ENCODE measurements at places on chromosomes 4 and X.

GRCh38 chr4:52984462-52984881, 122.4 kb downstream of the RASL11B start:
- no peak for DNase-seq

GRCh38 chrX:50680990-50681389, 133.0 kb downstream of the SHROOM4 start:
- peak; percentile 24 for DNase-seq

DNA sequence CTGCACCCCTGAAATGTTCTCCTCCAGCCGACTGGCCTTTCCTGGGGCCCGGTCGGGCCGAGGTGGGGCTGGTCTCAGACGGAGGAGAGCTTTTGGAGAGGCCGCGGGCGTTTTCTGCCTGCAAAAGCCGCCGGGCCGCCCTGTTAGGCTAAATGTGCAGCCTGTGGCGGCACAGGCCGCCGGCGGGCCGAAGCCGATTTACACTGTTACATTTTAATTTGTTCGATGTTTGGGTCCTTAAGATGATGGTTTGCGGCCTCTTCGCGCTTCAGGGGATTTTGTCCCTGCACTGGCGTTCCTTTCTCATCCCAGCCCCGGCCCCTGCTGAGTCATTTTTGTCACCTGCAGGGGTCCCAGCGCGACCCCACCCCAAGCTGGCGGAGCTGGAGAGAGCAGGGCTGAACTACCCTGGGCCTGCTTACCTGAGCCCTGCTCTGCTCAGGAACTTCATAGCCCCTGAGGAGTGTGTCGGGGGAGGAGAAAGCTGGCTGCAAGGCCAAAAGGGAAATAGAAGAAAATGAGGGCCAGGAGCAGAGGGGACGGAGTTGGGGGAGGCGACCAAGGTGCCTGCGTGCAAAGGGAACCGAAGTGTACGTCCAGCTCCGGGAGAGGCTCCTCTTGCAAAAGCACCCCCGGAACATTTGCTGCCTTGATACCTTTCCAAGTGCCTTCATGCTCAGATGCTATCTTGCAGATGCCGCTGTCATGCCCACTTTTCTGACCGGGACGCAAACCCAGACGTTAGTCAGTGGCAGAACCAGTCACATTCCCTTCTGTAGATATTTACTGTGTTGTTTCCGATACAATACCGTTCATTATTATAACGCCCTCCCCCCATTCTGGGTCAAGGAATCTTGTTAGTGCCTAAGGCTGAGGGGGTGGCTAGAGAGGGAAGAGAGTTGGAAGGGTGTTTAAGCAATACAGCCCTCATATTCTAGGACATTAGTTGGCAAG, 977 bp upstream of the RBBP7 start:
- DNase-seq, result peak; percentile 83

DNA sequence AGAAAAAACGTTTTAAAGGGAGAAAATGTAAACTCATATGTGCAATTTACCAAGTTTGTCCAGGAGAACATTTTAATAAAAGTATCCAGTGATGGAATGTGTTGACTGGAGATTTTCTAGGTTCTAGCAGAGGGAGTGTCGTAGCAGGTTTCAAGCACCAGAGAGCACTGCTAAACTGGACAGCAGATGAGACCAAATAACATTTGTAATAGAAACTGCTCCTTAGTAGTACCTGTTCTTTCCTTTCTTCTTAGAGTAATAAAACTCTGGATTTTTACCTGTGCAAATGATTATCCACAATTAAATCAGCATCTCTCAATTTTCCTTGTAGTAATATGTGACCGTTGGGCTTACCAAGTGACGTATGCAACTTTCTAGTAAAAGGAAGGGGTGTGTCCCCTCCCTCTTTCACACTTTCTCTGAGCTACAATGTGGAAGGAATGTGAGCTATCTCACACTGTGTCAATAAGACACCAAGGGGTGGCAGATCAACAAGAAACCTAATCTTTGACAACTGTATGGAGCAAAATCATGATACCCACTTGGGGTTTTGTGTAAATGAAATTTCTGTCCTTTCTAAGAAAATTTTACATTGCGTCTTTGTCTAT, 9.5 kb downstream of the HPGDS start:
- DNase-seq, result no peak

GRCh38 chrX:47958761-47959342, 44.9 kb downstream of the ZNF182 start:
- DNase-seq, result peak; percentile 26

GRCh38 chr4:156970501-156971164, 966 bp downstream of the PDGFC start:
- DNase-seq, result peak; percentile 5

DNA sequence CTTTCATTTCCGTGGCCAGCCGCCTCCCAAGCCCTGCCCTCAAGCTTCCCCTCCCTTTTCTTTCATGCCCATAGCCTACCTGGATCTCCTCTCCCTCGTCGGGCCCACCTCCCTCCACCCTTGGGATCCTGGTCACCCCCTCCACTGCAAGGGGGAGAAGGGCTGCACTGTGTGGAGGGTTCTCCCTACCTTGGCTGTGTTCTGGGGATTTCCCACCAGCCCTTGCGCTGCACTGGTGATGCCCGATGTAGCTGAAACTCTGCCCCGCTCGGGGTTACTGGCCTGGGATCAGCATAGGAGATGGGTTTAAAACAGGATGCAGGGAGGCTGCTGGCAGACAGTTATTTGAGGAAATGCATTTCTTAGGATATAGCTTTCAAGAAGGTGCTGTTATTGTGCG, 128.9 kb downstream of the TBL1X start:
- DNase-seq, result no peak

GRCh38 chr4:37892641-37893040, 1.8 kb downstream of the TBC1D1 start:
- DNase-seq, result no peak

DNA sequence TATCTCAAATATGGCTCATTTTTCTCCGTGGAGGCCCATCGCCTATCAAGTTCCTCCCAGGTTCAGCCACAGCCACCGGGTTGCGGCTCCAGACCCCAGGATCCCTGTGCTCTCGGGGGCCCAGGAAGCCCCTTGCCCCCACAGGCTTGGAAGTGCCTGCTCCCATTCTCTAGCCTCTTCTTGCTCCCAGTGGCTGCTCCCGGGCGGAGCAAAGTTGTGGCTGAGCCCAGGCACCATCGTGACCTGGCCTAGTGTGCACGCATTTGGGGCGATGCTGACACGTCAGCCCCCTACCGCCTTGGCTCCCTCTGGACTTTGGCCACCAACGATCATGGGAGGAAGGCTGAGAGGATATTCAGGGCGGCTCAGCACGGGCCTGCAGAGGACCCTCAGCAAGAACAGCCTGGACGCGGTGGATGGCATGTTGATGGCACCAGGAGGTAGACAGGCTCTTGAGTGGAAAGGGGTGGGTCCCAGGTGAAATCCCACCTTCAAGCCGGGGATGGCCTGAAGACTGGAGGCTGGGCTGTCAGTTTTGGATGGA, 419.4 kb upstream of the AGA start:
- DNase-seq, result no peak

- DNase-seq, result no peak
Measured at GRCh38 chr4:19992471-19993093, 259.1 kb upstream of the SLIT2 start.

GRCh38 chr4:183163135-183163534, 64.1 kb downstream of the WWC2 start:
- no peak for DNase-seq

DNA sequence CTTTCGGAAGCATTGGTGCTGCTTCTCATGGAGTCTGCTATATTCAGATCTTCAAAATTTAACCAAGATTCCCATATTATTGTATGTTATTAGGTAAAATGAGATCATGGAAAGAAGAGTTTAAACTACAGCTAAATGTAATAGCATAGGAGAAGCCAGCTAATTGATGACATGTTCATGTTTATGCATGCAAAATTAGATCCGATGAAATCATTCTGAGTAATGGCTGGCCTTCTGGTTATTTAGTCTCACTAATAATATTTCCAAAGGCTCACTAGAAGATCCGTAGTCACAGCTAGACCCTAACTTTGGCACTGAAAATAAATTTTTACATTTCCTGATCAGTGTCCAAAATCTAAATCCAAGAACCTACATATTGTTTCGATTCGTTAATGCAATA, 19.8 kb upstream of the PHKA2 start:
- DNase-seq, result no peak

- DNase-seq, result peak; percentile 42
Measured at GRCh38 chr4:47490550-47490949, 5.5 kb downstream of the ATP10D start.

- no peak for DNase-seq
Measured at GRCh38 chr4:135365065-135365464, 1163.5 kb upstream of the PABPC4L start.

- DNase-seq, result no peak
Measured at GRCh38 chrX:140815868-140816267, 106.3 kb downstream of the LINC00632 start.

- DNase-seq, result no peak
Measured at GRCh38 chr4:104749062-104749461, 254.4 kb upstream of the CXXC4 start.

- DNase-seq, result no peak
Measured at GRCh38 chr4:30904215-30904555, 184.0 kb downstream of the PCDH7 start.
